ENCODE measurements at places on chromosomes 2 and 18.

GRCh38 chr18:40124107-40124506 lies 1830.9 kb upstream of the PIK3C3 start:
- no peak for DNase-seq

DNA sequence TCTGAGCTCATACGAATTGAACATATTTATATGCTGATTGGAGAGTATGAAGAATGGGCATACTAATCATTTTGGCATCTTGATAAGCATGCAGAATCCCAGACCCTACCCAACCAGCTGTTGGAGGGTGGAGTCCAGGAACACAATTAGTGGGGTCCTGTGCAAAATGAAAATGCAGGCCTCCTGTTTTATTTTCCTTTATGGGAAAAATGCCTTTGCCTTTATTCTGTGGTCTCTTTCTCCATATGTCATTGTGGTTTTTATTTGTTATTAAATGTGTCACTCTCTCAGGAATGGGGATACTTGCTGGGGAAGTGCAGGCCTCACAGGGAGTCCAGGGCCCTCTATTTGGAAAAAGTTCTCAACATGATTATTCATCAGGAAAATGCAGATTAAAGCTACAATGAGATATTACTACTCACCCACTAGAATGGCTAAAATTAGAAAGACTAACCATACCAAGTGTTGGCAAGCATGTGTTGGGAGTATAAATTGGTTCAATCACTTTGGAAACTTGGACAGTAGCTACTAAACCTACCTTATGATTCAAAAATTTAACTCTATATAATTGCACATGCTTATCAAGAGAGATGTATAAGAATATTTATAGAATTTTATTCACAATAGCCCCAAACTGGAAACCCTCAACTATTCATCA lies 223.1 kb upstream of the FBXO11 start:
- no peak for DNase-seq

GRCh38 chr2:153408710-153409385 lies 69.7 kb downstream of the RPRM start:
- DNase-seq: no peak

- no peak for DNase-seq
These were observed 67.0 kb downstream of the TSHZ1 start for GRCh38 chr18:75277610-75277928.

- no peak for DNase-seq
These were observed 326.6 kb upstream of the ID2 start for GRCh38 chr2:8355102-8355859.

GRCh38 chr2:39665811-39666490 lies at the start of gene TMEM178A:
Gene TMEM178A (plus strand): TSS chr2:39665917. CDS start chr2:39665975, 58 bp downstream.
- DNase-seq: peak; percentile 23

DNA sequence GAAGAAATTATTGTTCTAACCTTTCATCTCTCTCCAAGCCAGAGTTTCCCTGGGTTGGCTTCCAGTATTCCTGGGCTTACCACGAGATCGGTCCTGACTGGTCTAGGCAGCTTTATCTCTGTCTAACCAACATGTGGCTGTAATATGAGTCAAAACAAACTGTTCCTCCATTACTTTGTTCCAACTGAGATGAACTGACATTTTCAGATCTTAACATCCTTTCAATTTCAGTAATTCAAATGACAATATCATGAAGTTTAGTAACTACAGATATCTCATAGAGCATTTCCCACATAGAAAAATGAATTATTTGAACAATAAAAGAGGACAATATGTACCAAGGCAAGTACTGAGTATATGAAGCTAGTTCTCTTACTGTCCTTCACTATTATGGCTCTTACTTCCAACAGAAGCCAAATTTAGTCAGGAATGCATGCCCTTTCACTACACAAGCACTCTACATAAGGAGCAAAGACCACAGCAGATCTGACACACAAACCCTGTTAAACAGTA lies 15.5 kb downstream of the SLC25A12 start:
- DNase-seq: no peak

GRCh38 chr18:13245481-13246000 lies 27.0 kb downstream of the LDLRAD4 start:
- DNase-seq: no peak

- DNase-seq: no peak
These were observed 129.6 kb downstream of the CERS6 start for GRCh38 chr2:168585700-168586099.

GRCh38 chr2:126359494-126359893 lies 296.5 kb upstream of the GYPC start:
- no peak for DNase-seq

- peak; percentile 23 for DNase-seq
These were observed 81.9 kb downstream of the MEP1B start for GRCh38 chr18:32271672-32272208.

DNA sequence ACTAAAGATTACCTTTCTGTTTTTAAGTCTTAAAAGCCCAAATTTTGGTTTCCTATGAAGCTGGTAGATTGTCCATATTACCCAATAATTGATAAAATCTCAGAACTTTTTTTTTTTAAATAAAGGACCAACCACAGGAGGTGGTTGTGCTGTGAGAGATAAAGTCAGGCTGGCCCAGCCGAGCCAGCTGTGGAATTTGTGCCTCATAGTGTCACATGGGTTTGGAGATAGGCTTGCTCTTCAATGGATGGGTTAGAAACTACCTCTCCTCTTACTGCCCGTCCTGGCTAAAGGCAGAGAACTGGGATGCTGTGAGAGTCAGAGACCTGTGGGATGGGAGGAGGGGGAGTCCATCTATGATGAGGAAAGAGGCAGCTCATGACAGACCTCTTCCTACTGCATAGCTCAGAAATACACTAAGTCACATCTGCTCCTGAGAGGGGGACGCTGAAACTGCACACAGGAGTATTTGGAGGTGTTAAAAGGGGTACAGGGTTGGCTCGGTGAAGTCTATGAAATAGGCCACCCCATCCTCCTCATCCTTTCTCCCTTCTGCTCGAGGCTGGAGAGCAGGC lies 99.7 kb upstream of the MGAT4A start:
- DNase-seq: no peak

DNA sequence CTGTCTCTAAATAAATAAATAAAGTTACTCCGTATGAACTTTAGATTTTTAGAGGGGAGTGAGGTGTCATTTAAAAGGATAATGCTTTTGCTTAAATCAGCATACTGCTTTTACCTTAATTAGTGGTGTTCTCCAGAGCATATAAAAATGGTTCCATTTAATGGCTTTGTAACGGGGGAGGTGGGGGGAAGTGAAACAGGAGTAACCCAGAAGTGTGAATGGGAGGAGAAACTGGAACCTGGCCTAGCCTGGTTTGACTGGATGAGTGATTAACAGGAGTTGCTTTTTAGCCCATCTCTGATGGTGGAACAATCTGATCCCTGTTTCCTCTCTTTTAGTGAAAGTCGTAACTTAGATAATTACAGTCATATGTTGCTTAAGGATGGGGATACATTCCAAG lies 1.6 kb downstream of the CNDP2 start:
- no peak for DNase-seq

GRCh38 chr2:176733698-176734430 lies 464.6 kb downstream of the MTX2 start:
- DNase-seq: no peak

GRCh38 chr2:161166538-161167409 lies 6.5 kb downstream of the TANK start:
- DNase-seq: no peak

- peak; percentile 6 for DNase-seq
These were observed 58.3 kb downstream of the FEZ2 start for GRCh38 chr2:36539631-36540030.

GRCh38 chr18:45836242-45837205 lies 11.0 kb downstream of the SIGLEC15 start:
- no peak for DNase-seq

DNA sequence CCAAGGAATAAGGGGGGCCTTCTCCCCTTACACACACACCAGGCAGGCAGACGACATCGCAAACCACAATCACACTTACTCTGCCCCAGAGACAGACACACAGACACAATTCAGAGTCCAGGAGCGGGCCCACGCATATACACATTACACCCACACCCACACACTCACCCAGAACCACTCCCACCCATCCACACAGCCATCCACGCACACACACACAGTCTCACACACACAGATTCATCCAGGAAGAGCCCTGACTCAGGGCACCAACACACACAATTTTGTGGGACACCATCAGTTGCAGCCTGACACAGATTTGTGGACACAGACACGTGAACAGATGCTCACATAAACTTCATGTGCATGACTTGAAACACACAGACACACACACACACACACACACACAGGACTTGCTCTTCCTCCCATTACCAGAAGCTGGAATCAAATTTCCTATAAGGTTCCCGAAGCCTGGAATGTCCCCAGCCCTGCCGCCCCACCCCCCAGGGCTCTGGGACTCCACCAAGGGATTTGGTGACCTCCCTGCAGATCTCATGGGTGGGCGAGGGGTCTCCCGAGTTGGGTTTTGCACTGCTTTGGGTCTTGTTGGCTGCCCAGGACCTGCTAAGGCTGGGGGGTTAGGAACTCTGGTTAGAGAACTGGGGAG lies 23.5 kb downstream of the TNS1 start:
- DNase-seq: no peak

- no peak for DNase-seq
These were observed 272.7 kb downstream of the SS18 start for GRCh38 chr18:25817546-25818237.

GRCh38 chr2:68318914-68319397 lies 793 bp downstream of the CNRIP1 start:
- no peak for DNase-seq

- DNase-seq: no peak
These were observed 17.8 kb upstream of the CPO start for GRCh38 chr2:206921529-206921928.

- DNase-seq: no peak
These were observed 8.5 kb downstream of the OTX1 start for GRCh38 chr2:63058921-63059792.

GRCh38 chr2:29786361-29786760 lies 135.0 kb downstream of the ALK start:
- DNase-seq: no peak

- no peak for DNase-seq
These were observed 4.7 kb upstream of the IL1R2 start for GRCh38 chr2:101986804-101987740.

DNA sequence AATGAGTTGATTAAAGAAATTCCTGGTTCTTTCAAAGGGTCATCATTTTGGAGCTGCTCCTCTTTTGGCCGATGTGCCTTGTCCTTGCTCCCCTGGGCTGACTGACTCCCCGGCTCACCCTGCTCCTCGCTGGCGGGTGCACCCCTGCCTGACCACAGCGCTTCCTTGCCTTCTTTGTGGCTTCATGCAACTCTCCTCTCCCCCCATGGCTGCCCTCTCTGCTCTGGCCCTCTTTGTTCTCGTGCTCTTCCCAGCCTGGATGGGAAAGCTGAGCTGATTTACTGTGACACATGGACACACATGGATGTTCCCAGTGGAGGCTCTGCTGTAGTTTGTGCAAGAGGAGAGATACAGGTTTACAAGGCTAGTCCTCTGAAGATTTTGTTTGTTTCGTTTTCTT lies 234.6 kb downstream of the HAUS1 start:
- no peak for DNase-seq

- DNase-seq: no peak
These were observed 154.7 kb downstream of the HDAC4 start for GRCh38 chr2:239245872-239246721.

- DNase-seq: no peak
These were observed 566.6 kb upstream of the DSEL start for GRCh38 chr18:68083131-68083530.

GRCh38 chr18:10563886-10564285 lies 38.1 kb downstream of the NAPG start:
- no peak for DNase-seq

GRCh38 chr2:182655750-182656149 lies 60.3 kb upstream of the DNAJC10 start:
- no peak for DNase-seq

DNA sequence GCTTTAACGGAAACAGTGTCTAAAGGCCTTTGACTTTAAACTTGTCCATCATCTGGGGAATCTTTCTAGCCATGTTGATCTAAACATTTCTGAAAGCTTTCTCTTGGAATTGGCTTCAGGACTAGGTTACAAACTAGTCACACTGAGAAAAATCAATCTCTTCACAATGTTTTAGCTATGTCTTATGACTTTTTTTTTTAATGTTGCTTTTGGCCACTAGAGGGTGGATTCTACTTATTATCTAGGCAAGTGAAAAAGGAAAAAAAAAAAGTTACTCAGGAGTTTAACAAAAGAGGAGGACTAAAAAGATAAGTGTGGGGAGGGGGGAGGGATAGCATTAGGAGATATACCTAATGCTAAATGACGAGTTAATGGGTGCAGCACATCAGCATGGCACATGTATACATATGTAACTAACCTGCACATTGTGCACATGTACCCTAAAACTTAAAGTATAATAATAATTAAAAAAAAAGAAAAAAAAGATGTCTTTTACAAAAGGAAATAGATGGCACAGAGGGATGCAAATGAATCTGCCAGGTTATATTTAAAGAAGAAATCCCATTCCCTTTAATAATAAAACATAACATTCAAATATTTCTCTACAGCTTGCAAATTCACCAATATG lies 160.4 kb upstream of the PID1 start:
- DNase-seq: no peak

DNA sequence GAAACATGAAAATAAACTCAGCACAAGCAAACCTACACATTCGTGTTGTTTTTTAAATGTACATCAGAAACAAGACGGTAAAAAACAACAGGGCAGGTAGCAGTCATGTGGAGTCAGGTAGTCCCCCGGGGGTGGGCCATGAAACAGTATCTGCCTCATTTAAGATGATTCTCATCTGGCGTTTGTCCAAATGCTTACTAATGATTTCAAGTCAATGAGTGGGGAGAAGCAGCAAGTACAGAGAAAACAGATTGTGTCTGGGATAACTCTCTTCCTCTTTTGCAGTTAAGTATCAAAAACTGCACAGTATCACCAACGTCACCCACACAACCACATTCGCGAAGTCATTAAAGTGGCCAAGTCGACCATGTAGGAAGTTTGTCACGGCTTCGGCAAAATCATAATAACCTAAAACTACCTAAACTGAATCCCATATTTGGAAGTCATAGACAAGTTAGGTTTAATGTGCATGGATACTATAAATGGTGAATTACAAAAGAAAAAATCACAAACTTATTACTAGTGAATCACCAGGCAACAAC lies 1.3 kb downstream of the LAPTM4A start:
- no peak for DNase-seq

- DNase-seq: no peak
These were observed 17.4 kb downstream of the NTSR2 start for GRCh38 chr2:11652553-11652952.

- DNase-seq: no peak
These were observed 36.5 kb downstream of the MGAT5 start for GRCh38 chr2:134290358-134290757.

GRCh38 chr2:99471654-99472599 lies 17.9 kb downstream of the REV1 start:
- DNase-seq: no peak

GRCh38 chr2:72261076-72261475 lies 113.4 kb upstream of the CYP26B1 start:
- no peak for DNase-seq

- DNase-seq: no peak
These were observed 893.5 kb upstream of the KLHL29 start for GRCh38 chr2:22491442-22491841.

GRCh38 chr18:42106784-42107183 lies 151.8 kb downstream of the PIK3C3 start:
- no peak for DNase-seq

GRCh38 chr2:74707837-74708236 lies 53.8 kb downstream of the SEMA4F start:
- DNase-seq: no peak

- DNase-seq: no peak
These were observed 28.0 kb downstream of the MRO start for GRCh38 chr18:50791599-50792438.

GRCh38 chr2:11433822-11434221 lies 32.1 kb downstream of the E2F6 start:
- no peak for DNase-seq
